Activated naive CD8-positive, alpha-beta T cell treated with anti-CD3 and anti-CD28 coated beads, Interleukin-2, amount 10 ng/mL, durations not matched to agents 7 days and 5 days (primary cell): ENCODE measurements at places on chromosomes 7 and 10. TPM values are rescaled to one million over a fixed set of nuclear protein-coding genes. Genes with fewer than 3 reads are reported as not detected.

GRCh38 chr10:83522881-83523386 lies 616.4 kb upstream of the GHITM start:
- DNase-seq = no peak

GRCh38 chr7:4434306-4434705 lies 247.8 kb upstream of the FOXK1 start:
- DNase-seq = no peak

PDE1C gene
- not detected for total RNA-seq

DNA sequence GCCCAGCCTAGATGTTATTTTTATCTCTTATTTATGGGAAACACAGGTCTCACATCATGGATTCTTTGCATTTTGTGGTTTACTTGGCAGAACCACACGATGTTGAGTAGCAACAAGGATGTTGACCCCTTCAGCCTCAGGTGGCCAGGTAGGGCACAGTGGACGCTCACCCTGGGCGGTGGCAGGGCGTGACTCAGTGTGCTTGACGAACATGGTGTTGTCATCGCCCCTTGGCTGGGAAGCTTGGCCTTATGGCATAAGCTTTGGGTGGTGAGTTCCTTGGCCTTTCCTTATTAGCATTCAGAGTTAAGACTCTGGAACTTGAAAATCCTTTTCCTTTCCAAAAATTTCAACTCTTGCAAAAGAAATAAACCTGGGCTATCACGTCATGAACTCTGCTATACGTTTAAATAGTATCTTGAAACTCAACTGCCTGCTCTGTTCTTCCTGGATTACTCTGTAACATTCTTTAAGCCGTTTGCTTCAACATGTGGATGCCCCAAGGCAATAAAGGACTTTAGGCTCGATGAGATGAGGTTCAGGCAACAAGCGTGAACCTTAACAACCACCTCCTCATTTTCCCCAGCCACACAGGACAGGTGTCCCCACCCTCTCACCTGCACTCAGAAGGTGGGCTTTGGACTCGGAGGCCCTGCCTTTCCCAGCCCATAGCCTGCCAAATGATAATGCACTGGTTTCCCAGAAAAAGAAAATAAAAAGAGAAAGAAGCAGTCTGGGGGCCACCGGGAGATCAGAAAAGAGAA lies 22.5 kb upstream of the ECHDC3 start:
- no peak for DNase-seq

GRCh38 chr10:21516242-21517131 lies 9.0 kb downstream of the SKIDA1 start:
- peak; percentile 67 for DNase-seq

OPN4 gene
- not detected for total RNA-seq

DNA sequence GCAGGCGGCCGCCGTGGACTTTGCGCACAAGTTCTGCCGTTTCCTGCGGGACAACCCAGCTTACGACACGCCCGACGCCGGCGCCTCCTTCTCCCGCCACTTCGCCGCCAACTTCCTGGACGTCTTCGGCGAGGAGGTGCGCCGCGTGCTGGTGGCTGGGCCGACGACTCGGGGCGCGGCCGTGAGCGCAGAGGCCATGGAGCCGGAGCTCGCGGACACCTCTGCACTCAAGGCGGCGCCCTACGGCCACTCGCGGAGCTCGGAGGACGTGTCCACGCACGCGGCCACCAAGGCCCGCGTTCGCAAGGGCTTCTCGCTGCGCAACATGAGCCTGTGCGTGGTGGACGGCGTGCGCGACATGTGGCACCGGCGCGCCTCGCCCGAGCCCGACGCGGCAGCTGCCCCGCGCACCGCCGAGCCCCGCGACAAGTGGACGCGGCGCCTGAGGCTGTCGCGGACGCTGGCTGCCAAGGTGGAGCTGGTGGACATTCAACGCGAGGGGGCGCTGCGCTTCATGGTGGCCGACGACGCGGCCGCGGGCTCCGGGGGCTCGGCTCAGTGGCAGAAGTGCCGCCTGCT lies 14.1 kb downstream of the SH2B2 start:
- DNase-seq = no peak

- DNase-seq = no peak
Measured at GRCh38 chr7:70857793-70858545, 274.0 kb upstream of the GALNT17 start.

AGAP5 gene
- total RNA-seq = 11.3 TPM

DNA sequence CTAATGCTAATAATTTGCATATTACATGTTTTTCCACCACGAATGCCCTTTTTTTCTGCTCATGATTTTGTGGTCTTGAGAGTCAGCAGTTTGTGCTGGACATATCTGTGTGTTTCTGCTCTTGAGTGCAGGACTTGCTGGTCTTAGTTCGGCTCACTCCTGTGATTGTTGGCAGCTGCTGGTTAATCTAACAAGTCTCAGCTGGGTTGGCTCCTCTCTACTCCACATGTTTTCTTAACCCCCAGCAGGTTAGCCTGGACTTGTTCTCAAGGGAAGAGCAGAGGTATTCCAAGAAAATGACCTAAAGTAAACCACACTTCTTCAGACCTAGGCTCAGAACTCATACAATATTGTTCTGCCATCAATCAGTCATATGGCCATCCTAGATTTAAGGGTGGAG lies 1238.9 kb downstream of the XPNPEP1 start:
- no peak for DNase-seq

DNA sequence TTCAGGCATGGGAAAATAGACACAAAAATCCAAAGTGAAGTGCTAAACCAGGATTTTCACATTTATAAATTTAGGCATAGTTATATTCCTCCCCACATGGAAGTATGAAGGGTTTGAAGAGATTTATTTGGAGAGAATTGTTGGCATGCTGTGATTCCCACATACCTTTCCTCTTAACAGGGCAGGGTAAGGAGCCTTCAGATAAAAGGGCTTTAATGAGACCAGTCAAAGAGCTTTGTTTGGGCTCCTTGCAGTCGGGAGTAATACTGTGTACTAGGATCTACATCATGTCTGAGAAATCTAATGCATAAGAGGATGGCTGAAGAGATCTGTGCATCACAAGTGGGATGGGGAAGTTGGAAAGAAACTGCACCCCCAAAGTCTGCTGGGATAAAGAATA lies 140.8 kb upstream of the PTN start:
- no peak for DNase-seq

GRCh38 chr10:93872375-93873158 lies 21.2 kb upstream of the SLC35G1 start:
- no peak for DNase-seq

DNA sequence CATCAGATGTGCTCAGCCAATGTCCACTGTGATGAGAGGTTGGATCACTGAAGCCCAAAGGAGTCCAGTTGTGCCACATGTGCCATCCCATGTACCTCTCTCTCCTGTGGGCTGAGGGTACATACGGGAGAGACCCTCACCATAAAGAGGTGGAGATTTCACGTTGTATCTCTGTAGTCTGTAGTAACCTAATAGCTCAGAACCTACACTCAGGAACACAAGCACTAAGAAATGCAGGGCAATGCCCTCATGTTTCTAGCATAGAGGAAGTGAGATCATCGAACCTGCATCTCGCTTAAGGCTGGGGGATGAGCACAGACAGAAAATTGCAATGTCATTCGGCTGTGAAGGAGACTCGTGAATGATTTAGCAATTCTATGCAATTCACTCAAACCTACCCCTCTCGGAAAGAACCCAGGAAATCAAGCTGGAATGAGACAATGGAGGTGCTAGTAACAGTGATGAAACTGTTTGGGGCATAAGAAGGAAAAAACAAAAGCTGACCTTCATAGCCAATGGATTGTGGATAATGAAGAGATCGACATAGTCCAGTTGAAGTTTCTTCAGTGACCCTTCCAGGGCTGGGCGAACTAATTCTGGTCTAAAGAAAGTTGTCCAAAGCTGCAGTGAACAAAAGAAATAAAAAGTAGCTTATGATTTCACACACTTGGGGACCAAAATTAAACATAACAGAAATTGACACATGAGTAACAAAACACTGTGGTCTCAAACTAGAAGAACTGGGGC lies 80.3 kb upstream of the UCN3 start:
- DNase-seq = no peak

DNA sequence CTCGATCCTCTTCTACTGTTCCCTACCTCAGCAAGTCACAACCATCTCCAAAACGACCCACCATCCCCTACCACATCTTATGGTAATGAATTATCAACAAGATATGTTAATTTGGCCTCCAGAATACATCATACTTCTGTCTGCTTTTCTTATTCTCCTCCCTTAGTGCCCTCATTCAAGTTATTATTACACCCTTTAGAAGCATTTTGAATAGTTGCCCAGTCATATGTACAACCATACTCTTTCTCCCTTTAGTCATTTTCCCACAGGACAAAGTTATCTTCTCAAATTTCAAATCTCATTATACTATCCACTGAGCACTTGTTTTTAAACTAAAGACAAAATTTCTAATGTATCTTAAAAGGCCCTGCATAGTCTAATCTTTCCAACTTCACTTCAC lies 71.0 kb downstream of the GNAT3 start:
- no peak for DNase-seq

GNG11 gene
- not detected for total RNA-seq

DNA sequence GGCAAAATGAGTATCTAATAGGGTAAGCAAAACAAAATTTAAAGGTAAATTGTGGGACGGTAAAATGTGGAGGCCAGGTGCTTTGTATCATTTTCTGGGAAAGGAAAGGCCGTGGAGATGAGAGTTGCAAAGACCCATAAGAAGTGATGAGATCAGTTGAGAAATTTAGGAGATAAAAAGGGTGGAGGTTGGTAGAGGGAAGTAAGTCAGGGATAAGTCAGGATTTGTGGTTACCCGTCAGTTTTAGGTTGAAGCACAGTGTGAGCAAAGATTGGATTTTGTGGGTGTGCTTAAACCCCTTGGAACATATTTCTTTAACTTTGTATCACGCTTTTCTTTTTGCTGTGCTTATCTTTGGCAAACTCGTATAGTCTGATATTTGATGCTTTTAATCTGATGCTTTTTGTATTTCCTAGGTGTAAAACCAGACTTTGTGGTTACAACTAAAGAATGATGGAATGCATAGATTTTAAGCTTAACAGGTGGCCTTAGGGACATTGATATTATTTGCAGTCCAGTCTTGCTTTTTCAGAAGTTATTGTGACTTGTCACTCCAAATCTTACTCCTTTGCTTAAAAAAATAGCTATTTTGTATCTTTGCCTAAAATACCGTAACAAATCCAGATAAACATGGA lies 1.2 kb downstream of the BTRC start:
- no peak for DNase-seq

- DNase-seq = no peak
Measured at GRCh38 chr10:71743089-71743838, 23.7 kb upstream of the C10orf105 start.

PTPRN2 gene
- total RNA-seq = 4.9 TPM

DNA sequence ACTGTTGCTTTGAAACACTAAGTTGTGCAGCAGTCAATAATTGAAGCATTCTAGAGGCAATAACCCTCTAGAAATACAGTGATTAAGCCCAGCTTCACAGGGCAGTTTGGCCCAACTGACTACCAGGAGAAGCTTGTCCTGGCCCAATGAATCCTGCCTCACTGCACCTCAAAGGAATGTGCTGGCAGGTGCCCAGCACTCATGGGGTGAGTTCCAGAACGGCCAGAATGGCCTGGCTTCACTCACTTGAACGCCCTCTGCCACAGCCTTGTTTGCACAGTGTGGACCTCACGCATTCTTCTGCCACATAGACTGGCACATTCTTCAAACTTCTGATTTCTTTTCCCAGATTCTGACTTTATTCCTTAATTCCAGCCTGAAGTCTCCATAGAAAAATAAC lies 6.6 kb upstream of the ITIH2 start:
- DNase-seq = no peak
